AG04449 (cell line): ENCODE measurements at places on chromosomes 2 and 18.

DNA sequence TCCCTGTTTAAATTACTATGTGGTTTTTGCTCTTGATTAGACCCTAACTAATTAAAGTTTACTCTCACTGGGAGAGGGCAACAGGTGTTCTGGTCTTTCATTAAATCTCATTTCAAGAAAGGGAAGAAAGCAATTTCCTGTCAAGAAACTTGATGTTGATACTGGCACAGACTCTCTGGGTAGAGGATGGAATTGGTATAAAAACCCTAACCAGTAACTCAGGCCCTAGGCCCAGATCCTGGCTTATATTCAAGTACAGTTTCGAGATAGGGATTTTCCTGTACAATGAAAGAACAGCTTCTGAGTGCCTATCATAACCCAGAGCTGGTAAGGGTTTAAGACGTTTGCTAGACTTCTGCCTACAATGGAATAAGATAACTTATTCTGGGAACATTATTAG, 61.6 kb upstream of the ACYP2 start:
- DNase-seq = no peak

DNA sequence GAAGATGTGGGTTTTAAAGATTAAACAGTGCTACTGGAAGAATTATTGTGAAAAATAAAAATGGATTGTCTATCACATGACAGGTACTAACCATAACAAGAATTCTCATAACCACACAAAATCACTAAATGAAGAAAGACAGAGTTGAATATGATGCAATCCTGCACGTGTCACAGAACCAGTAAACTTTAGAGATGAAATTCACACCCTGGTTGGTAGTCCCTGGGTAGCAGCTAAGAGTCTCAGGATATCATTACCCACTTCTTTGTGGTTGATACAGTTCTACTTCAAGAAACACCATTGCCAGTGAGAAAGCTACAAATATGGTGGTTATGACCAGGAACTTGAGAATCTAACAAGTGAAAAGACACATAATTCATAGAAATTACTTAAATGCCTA, 450.2 kb downstream of the ERBB4 start:
- DNase-seq = no peak

GRCh38 chr2:218829868-218830451, 1.6 kb downstream of the PRKAG3 start:
- DNase-seq = no peak

DNA sequence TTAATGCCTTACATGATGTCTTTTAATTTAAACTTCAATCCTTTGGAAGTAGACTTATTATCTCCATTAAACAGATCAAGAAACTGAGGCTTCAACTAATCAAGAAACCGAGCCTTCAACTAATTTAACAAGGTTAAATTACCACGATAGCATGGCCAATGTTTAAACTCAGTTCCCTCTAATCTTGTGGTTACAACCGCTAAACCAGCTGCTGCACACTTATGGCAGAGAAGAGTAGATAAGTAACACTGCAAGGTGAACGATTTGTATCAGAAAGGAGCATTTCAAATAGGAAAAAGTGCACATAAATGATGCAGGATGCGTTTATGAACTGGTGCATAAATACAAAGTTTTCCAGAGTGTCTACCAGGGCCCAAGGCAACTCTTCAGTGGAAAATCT, 144.6 kb upstream of the CAVIN2 start:
- DNase-seq = no peak

- no peak for DNase-seq
Observed at GRCh38 chr2:216742411-216742810, 47.1 kb upstream of the IGFBP5 start.

GRCh38 chr2:109487536-109487869, 126.3 kb downstream of the SEPTIN10 start:
- DNase-seq = no peak

DNA sequence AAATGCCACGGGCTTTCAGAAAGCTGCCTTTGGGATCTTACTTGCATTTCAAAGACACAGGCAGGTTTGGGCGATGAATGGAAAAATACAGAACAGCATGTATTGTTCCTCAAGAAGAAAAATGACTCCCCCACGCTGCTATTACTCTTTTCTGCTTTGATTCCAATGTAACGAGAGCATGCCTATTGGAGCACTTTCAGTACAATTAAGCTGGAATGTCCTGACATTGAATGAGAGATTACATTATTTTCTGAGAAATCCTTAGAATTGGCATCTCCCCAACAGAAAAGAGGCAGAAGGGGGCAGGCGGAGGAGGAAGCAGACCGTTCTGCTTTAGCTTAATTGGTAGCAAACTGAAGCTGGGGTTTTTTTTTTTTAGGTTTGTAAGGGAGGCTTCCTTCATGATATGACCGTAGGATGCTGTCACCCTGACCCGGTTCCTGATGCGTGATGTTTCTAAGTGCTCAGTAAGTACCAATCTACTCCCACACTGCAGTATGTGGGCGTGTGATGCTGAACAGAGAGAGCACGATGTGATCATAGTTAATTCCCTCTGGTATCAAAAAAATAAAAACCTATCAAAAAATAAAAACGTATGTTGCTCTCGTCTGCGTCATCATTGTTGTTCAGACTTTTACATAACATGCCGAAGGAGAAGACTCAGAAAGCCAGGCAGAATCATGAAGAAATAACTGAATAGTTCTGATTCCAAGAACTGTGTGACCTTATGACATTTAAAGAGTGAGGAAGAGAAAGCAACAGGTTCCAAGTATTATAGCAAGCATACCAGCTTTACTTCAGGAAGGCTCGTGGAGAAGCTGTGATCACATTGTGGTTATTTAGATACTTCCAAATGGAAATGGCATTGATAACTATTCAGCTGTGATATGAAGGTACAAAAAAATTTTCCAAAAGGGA, 40.5 kb downstream of the LONRF2 start:
- DNase-seq = no peak

GRCh38 chr18:23627321-23627720, 35.4 kb downstream of the ANKRD29 start:
- DNase-seq = peak; percentile 16

DNA sequence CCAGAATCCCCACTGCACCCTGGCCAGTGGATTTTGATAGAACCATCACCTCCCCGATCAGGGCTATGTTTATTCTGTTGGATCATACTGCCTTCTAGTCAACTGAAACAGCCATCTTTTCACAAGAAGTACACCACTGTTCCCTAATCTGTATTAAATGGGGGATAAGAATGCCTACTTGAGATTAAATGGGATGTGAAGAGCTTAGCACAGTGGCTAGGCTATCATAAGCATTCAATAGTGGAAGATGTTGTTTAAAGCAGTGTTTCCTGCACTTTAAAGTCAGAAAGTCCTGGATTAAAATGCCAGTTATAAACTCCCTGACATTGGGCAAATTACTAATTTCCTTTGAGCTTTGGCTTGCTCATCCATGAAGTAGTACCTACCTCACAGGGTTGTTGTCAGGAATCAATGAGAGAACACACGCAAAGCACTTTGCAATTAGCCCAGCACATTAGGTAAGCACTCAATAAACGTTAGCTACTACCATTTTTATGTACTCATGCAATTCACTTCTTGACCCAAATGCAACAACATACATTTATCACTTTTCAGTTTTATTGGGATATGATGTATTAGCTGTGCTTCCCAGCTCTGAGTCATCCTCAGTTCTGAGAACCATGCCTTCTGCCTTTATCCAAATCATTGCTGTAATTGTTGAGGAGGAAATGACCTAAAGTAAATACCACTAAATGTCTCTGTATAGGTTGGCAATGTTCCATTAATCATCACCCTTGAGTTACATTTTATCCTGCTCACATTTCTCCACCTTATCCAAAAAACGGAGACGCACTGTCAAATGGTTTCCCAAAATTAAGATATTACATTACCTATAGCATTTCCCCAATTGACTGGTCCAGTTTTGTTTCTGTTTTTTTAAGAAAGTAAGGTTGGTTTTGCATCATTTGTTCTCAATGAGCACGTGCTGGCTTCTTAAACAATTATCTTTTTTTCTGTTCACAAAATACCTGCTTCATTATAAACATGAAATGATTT, 2.1 kb downstream of the TMEM247 start:
- DNase-seq = peak; percentile 61

- DNase-seq = no peak
Observed at GRCh38 chr2:62467100-62467474, 38.9 kb downstream of the TMEM17 start.

GRCh38 chr2:108287169-108287568, 1.5 kb upstream of the SULT1C2 start:
- no peak for DNase-seq

DNA sequence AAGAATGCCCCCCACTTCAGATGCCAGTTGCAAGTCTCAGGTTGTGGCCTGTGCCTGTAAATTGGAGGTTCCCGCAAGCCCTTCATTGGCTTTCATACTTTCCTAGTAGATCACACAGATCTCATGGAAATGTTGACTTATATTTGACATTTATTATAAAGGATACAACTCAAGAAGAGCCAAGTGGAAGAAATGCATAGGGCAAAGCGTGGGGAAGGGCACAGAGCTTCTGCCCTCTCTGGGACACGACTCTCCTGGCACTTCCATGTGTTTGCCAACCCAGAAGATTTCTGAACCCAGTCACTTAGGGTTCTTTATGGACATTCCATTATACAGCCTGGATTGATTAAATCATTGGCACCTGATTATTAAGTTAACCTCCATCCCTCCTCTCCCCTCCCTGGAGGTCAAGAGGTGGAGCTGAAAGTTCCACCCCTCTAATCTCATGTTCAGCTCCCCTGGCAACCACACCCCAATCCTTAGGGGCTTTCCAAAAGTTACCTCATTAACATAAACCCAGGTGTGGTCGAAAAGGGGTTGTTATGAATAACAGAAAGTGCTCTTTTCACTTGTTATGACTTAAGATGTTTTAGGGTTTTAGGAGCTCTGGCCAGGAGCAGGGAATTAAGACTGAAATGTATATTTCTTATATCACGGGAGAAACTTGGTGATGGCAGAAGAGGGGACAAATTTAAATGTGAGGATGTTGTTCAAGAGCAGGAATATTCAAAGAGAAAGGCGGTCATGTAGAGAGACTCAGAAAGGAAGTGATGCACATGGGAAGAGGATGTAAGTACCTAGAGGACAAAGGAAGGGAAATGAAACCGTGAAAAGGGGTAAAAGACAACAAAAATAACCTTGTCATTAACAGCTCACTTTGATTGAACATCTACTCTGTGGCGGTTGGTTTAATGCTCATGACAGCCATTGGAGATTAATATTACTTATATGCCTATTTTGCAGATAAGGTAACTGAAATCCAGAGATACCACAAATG, 31.8 kb downstream of the SP100 start:
- no peak for DNase-seq

GRCh38 chr2:1546023-1546591, 132.8 kb downstream of the TPO start:
- no peak for DNase-seq

GRCh38 chr2:102599486-102599885, 19.9 kb upstream of the SLC9A2 start:
- DNase-seq = no peak

DNA sequence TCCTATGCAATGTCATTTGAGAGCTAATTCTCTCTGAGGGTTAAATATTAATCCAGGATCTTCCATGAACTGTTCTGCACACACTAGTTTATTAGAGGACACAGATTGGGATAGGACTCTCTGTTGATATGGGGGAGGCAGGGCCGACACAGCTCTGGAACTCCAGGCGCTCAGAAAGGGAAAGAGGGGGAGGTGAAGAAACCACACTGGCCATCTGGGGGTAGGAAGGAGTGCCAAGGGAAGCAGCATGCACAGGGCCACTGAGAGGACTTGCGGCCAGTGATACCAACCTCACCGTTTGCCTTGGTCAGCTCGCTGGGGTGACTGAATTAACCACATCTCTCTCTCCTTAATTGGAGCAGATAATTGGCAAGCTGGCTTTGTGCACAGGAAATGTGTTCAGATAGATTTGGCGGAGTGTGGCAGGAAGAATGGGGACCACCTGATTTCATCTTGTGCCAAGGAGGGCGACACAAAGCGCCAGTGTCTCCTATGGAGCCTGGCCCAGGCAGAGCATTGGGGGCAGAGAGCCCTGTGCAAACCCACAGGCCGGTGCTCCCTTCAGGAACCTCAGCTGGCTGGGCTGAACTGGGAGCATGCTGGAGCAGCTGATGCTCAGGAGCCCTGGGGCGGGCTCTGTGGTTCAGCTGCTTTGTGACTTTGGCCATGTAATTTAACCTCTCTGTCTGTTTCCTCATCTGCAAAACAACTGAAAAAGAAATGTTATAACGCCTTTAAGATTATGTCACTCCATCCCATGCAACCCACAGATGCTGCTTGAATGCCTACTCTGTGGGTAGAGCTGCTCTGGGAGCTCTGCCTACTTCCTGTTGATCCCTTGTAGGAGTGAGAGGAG, 114.7 kb upstream of the STON1 start:
- DNase-seq = no peak

DNA sequence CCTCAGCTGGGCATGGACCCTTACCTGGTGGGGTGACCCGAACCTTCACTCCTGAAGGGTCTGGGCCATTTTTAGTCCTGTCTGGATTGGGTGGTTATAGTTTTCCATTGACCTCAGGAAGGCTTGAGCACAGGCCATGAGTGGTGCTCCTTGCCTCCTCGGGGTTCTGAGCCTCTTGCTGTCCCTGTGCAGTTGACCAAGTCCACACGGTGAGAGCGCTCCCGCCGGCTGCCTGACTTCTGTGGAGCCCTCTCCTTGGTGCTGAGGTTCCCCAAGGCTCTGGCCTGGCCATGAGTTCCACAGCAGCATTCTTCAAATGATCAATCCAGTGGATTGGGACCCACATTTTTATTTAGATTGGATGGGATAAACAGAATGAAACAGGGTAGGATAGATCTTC, 159.5 kb downstream of the SEPTIN10 start:
- DNase-seq = no peak

- no peak for DNase-seq
Observed at GRCh38 chr2:238105506-238106338, 5.6 kb downstream of the ESPNL start.

- no peak for DNase-seq
Observed at GRCh38 chr2:231490801-231491200, 26.5 kb upstream of the NCL start.

- DNase-seq = no peak
Observed at GRCh38 chr2:179264368-179265081, at the start of gene SESTD1. TSS of gene SESTD1 (minus strand) at chr2:179264832. CDS start at chr2:179191841, 72,991 bp downstream.

GRCh38 chr18:12086249-12086648, 7.4 kb upstream of the ANKRD62 start:
- DNase-seq = no peak

- DNase-seq = no peak
Observed at GRCh38 chr2:164458792-164459191, 162.5 kb downstream of the GRB14 start.

GRCh38 chr2:110867078-110867477, 134.7 kb downstream of the ACOXL start:
- DNase-seq = no peak
